ENCODE measurements at places on chromosomes 5 and 9.
A peak's percentile ranks its signal among the peaks of the same experiment; 100 is the strongest.

DNA sequence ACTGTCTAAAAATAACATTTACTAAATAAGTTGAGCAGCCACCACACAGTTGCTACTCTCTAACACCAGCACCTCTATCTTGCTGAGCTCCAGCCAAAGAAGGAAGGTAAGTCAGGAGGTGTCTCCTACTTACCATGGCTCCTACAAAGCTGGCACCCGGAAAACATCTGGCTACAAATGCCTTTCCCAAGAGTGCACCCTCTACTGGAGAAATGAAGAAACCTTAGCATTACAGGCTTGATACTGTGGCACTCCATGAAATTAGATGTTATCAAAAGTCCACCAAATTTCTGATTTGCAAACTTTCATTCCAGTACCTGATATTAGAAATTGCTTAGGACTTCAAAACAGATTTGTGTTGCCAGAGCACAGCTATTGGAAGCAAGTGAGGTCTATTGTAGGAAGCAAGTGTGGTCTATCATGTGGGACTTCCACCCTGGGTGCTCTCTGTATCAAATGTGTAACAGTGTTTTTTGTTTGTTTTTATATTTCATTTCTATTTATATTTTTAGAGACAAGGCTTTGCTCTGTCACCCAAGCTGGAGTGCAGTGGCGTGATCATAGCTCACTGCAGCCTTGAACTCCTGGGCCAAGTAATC is 25.7 kb upstream of the RFK start:
- H3K4me1 ChIP-seq, result no peaks in the 10 kb centered on the region
- H3K36me3 ChIP-seq, result no peaks in the 10 kb centered on the region
- no peaks in the 10 kb centered on the region for H3K27me3 ChIP-seq
- DNase-seq, result peak; percentile 21
- H3K4me3 ChIP-seq, result no peak overlapping the region

DNA sequence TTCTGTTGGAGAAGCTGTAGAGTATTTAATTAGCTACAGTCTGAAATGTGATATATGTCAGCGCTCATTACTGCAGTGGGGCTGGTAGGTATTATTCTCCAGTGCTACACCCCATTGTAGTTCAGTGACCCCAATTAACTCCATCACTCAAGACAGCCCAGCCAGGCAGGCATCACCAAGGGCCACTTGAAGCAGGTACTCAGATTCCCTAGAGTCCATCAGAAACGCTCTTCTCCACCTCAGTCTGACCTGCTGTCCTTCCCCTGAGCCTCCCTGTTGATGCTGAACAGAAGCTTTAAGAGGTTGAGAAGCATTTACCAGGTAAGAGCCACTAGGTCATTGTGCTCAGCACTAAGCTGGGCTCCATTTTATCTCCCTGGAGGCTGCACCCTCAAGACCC is 71.8 kb downstream of the GALNT10 start:
- H3K36me3 ChIP-seq, result no peaks in the 10 kb centered on the region
- no peaks in the 10 kb centered on the region for H3K27me3 ChIP-seq
- H3K4me3 ChIP-seq, result no peak overlapping the region
- peaks cover 10% of the 10 kb centered on the region for H3K4me1 ChIP-seq

- H3K4me1 ChIP-seq, result peaks cover 23% of the 10 kb centered on the region
- H3K4me3 ChIP-seq, result no peak overlapping the region
- H3K36me3 ChIP-seq, result no peaks in the 10 kb centered on the region
- peak overlapping the region; percentile 46 for H3K27ac ChIP-seq
These were observed 132.5 kb downstream of the HSD17B3 start for GRCh38 chr9:96169484-96169883.

- DNase-seq, result no peak
- peaks cover 6% of the 10 kb centered on the region for H3K4me1 ChIP-seq
- H3K27me3 ChIP-seq, result no peaks in the 10 kb centered on the region
- no peaks in the 10 kb centered on the region for H3K36me3 ChIP-seq
- H3K27ac ChIP-seq, result no peak overlapping the region
- H3K4me3 ChIP-seq, result no peak overlapping the region
These were observed 38.9 kb downstream of the SNX30 start for GRCh38 chr9:112789473-112789872.

DNA sequence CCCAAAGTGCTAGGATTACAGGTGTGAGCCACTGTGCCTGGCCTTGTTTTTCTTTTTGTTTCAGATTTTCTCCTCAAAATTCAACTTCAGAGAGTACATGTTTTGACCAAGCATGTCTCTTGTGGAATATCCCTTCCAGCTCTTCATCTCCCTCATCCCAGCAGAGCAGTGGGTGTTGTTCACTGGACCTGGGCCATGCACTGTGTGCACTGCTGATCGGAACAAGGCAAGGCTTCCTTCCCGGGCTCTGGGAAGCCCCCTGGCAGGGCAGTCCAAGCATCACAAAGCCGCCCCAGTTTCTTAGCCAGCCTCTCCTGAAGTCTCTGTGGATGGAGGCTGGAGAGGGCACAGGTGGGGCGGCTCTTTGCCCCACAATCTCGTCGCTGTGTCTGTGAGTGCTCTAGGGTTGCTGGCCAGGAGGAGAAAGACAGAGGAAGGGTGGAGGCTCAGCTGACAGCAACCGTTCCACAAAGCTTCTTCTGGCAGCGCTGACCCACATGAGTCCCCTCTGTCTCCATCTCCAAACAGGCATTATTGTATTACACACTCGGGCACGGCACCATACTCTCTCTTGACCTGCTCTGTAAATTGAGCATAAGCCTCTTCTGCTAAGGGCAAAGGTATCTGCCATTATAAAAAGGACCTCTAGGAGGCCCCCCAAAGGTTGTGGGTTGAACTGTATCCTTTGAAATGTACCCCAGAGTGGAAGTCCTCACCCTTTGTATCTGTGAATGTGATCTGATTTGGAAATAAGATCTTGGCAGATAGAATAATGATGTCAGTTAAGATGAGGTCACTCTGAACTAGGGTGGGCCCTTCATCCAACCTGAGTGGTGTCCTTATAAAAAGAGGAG is 89.6 kb downstream of the TARS1 start:
- no peaks in the 10 kb centered on the region for H3K36me3 ChIP-seq
- H3K27ac ChIP-seq, result no peak overlapping the region
- no peaks in the 10 kb centered on the region for H3K27me3 ChIP-seq
- H3K4me1 ChIP-seq, result no peaks in the 10 kb centered on the region

DNA sequence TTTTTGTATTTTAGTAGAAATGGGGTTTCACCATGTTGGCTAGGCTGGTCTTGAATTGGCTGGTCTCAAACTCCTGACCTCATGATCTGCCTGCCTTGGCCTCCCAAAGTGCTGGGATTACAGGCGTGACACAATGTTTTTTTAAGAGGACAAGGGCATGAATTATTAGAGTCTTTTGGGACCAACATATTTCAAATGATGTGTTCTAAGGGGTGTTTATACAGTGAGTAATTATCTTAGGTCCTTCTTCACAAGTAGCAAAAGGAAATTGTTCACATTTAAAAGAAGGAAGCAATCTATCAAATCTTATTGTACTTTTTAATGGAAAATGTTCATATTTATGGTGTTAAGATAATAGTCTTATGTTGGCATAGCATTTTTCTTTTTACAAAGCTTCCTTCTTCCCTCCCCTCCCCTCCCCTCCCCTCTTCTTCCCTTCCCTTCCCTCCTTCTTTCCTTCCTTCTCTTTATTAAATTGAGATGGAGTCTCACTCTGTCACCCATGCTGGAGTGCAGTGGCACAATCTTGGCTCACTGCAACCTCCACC is 6.7 kb downstream of the GNG10 start:
- DNase-seq, result no peak
- H3K36me3 ChIP-seq, result no peaks in the 10 kb centered on the region
- no peak overlapping the region for H3K4me3 ChIP-seq
- H3K27ac ChIP-seq, result no peak overlapping the region
- H3K4me1 ChIP-seq, result peaks cover 7% of the 10 kb centered on the region

GRCh38 chr5:121981254-121981653 is 19.5 kb downstream of the SRFBP1 start:
- no peak overlapping the region for H3K27ac ChIP-seq
- H3K36me3 ChIP-seq, result no peaks in the 10 kb centered on the region

DNA sequence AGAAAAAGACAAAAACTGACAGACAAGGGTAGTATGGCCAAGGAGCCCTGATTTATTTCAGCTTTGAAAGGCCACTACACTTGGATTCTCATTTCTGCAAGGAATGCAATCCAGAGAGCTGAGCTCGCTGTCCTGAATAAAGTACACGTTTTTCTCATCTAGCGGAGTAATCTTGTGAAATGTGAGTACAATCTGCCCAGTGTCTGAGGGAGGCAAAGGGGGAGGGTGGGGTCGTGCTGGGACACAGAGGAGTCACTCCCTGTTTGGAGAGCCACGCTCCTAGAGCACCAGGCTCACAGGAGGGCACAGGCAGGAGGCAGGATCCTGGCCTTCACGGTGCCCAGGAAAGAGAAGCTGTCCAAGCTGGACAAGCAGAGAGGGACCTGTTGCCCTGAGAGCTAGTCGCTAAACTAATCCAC is 51.0 kb upstream of the IFNK start:
- no peaks in the 10 kb centered on the region for H3K27me3 ChIP-seq
- DNase-seq, result peak; percentile 48

- no peak overlapping the region for H3K4me3 ChIP-seq
- no peak for DNase-seq
- no peaks in the 10 kb centered on the region for H3K36me3 ChIP-seq
These were observed 228.2 kb downstream of the SYK start for GRCh38 chr9:91029650-91030361.

GRCh38 chr9:92941861-92942260 is 5.5 kb upstream of the FGD3 start:
- no peak for DNase-seq
- H3K4me1 ChIP-seq, result no peaks in the 10 kb centered on the region
- H3K27ac ChIP-seq, result peak overlapping the region; percentile 40

- no peak overlapping the region for H3K27ac ChIP-seq
- no peaks in the 10 kb centered on the region for H3K36me3 ChIP-seq
- H3K4me1 ChIP-seq, result no peaks in the 10 kb centered on the region
- no peak overlapping the region for H3K4me3 ChIP-seq
- no peaks in the 10 kb centered on the region for H3K27me3 ChIP-seq
- DNase-seq, result no peak
These were observed 17.1 kb downstream of the RNF44 start for GRCh38 chr5:176519810-176520720.

GRCh38 chr5:73104326-73104725 is 16.0 kb upstream of the TMEM171 start:
- H3K4me1 ChIP-seq, result no peaks in the 10 kb centered on the region
- no peak overlapping the region for H3K4me3 ChIP-seq
- H3K36me3 ChIP-seq, result no peaks in the 10 kb centered on the region
- no peak overlapping the region for H3K27ac ChIP-seq
- no peaks in the 10 kb centered on the region for H3K27me3 ChIP-seq
- DNase-seq, result no peak

DNA sequence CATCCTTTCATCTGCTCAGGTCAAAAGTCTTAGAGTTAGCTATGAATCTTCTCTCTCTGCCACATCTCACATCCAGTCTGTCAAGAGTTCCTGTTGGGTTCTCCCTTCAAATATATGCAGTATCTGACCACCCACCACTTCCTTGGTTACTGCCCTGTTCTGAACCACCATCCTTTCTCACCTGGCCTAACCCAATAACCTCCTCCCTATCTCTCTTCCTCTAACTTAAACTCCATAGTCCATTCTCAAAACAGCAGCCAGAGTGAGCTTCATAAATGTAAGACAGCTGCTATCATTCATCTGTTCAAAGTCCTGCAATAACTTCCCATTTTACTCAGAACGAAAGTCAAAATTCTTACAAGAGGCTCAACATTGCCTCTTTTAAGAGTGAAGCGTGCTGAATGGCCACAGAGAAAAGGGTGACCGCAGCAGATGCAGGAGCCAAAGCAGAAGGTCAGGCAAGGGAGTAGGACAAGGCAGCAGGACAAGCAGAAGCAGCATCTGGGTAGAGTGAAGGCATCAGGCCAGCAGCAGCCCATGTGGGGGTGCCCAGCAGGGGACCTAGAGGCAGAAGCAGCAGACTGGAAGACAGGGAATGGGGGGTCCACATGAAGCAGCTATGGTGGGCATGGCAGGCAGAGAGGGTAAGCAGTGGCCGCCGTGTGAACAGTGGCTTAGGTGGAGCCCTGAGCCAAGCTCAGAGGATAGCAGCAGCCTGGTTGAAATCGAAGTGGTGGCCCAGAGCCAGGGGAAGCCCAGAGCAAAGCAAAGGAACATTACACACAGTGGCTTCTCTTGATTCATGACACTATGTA is 39.3 kb upstream of the CDC42SE2 start:
- no peak overlapping the region for H3K4me3 ChIP-seq
- H3K36me3 ChIP-seq, result no peaks in the 10 kb centered on the region
- H3K4me1 ChIP-seq, result no peaks in the 10 kb centered on the region
- no peak for DNase-seq
- H3K27ac ChIP-seq, result no peak overlapping the region

GRCh38 chr9:79813258-79813638 is 241.5 kb downstream of the TLE4 start:
- peaks cover 8% of the 10 kb centered on the region for H3K4me1 ChIP-seq
- DNase-seq, result no peak
- H3K36me3 ChIP-seq, result no peaks in the 10 kb centered on the region

DNA sequence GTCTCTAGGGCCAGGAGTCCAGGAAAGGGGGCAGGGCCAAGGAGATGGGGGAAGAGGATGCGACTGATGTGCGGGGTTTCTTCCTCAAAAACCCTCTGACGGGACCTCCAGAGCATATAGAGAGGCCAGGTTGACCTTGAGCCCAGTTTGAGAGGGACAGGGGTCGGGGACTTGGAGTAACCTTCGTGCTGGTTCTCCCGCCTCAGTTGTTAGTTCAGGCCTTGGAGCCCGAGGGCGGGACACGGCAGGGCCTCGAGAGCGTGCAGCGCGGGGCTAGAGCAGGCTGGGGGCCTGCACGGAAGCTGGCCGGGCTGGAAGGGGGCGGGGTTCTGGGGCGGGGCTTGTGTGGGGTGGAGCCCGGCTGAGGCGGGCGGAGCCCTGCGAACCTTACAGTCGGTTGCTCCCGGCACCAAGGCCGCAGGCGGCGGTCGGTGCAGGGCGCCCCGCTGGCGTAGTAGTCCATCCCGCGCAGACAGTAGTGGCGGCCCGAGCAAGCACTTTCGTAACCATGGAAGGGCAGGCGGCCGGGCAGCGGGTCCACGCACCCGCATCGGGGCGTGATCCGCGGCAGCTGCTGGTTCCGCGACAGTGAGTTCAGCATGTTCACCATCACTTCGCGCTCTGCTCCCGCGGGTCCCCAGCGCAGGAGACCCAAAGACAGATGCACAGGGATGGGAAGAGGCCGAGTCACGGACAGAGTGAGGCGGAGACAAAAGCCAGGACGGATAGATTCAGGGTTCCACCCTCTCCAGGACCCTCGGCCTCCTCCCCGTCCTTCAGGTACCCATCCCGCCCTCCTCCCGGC is 4.0 kb upstream of the MYORG start:
- H3K27ac ChIP-seq, result peak overlapping the region; percentile 61
- no peaks in the 10 kb centered on the region for H3K36me3 ChIP-seq
- peak; percentile 93 for DNase-seq
- peaks cover 11% of the 10 kb centered on the region for H3K27me3 ChIP-seq
- H3K4me1 ChIP-seq, result peaks cover 17% of the 10 kb centered on the region

GRCh38 chr9:126317513-126317912 is 9.1 kb upstream of the MVB12B start:
- H3K4me1 ChIP-seq, result no peaks in the 10 kb centered on the region
- no peaks in the 10 kb centered on the region for H3K27me3 ChIP-seq
- no peaks in the 10 kb centered on the region for H3K36me3 ChIP-seq
- H3K4me3 ChIP-seq, result no peak overlapping the region
- no peak for DNase-seq
- H3K27ac ChIP-seq, result no peak overlapping the region

Data from hepatocyte (in vitro differentiated cells).